ENCODE measurements at places on chromosomes 12 and 14.

DNA sequence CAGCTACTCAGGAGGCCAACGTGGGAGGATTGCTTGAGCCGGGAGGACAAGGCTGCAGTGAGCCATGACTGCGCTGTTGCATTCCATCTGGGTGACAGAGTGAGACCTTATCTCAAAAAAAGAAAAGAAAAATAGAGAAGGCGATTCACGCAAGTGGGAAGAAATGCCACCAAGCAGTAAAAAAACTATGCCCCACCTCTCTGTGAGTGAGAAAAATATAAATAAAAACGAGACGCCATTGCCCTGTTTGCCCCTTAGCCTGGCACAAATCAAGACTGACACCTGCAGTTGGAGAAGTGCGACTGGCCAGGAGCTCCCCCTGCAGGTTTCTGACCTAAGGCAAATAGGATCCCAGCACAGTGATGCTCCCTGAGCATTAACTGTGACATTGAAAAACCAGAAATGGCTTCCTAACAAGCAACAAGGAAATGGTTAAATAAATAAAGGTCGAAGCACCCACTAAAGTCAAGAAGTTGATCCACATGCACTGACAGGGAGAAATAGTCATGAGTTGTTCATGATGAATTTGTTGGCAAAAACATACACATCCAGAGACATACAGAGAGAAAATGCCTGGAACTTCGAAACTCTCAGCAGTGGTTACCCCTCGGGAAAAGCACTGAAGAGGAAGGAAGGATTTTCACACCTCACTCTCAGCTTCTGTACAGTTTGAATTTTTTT lies 21.1 kb downstream of the GSC start:
- peak; percentile 6 for DNase-seq

DNA sequence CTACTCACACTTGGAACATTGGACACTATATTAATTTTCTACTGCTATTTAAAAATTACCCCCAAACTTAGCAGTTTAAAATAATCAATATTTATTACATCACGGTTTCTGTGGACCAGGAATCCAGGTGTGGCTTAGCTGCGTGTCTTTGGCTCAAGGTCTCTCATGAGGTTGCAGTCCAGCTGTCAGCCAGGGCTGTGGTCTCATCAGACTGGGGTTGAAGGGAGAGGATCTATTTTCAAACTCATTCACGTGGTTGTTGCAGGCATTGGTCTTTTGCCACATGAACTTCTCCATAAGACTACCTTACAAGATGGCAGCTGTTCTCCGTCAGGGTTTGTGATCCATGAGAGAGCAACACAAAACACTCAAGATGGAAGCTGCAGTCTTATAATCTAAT lies 343.0 kb downstream of the BCAT1 start:
- DNase-seq = no peak

GRCh38 chr12:64538121-64538520 lies 72.2 kb upstream of the RASSF3 start:
- DNase-seq = no peak

GRCh38 chr14:100306998-100307765 lies 938 bp upstream of the SLC25A29 start:
- no peak for DNase-seq

GRCh38 chr14:105085766-105086165 lies 20.5 kb upstream of the GPR132 start:
- no peak for DNase-seq

DNA sequence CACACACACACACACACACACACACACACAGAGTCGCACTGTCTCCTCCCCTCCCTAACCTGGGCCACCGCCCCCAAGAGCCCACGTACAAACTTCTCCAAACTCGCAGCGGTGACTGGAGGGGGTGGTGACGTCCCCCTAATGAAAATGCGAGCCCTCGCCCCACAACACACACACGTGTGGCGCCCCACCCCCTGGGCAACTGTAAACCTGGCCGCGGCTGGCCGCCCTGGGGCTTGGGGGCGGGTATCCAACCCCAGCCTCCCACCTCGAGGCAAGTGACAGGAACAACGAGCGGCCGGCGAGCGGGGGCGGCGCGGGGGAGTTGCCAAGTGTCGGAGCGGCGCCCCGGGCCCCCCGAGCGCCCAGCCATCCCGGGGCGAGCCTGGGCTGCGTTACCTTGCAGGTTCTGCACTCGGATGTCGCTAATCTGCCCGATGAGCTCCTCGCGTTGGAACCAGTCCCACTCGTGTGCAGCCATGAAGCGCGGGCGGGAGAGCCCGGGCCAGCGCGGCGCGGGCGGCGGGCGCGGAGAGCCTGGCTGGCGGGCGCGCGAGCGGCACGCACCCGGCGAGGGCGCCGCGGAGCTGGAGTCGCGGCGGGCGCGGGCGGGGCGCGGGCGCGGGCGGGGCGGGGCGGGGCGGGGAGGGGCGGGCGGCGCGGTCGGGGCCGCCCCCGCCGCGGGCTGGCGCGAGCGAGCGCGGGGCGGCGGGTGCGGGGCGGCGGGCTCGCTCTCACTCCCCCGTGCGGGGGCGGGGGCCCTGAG lies at the start of gene CLMN:
TSS of gene CLMN (minus strand) at position 597 of the 766 bp plus-strand sequence. CDS start at position 481, 116 bp downstream.
- DNase-seq = peak; percentile 40

GRCh38 chr12:99627459-99627858 lies 20.1 kb upstream of the GARIN6 start:
- no peak for DNase-seq

GRCh38 chr14:38824706-38825105 lies 278.3 kb downstream of the SEC23A start:
- no peak for DNase-seq

DNA sequence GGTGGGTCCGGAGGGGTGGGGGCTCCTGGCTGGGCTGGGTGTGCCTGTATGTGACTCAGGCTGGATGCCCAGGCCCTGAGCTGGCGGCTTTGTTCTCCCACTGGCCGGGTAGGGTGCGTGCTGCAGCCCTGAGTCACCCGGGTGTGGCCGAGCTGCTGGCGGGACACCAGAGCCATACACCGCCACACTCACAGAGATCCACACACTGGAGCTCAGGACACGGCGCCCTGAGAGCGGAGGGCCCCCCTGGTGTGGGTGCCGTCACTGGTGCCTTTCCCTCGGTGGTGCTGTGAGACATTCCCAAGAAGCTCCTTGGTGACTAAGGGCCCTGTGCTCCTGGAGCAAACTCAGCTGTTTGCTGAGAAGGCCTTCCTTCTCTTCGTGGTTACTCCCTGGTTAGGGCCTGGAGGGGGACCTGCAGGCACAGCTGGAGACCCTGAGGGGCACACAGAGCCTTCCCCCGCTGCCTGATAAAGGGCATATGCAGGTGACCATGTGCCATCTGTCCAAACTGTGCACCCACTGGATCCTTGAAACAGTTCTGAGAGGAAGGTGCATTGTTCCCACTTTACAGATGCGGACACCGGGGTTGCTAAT lies 44.3 kb downstream of the KRT80 start:
- no peak for DNase-seq

DNA sequence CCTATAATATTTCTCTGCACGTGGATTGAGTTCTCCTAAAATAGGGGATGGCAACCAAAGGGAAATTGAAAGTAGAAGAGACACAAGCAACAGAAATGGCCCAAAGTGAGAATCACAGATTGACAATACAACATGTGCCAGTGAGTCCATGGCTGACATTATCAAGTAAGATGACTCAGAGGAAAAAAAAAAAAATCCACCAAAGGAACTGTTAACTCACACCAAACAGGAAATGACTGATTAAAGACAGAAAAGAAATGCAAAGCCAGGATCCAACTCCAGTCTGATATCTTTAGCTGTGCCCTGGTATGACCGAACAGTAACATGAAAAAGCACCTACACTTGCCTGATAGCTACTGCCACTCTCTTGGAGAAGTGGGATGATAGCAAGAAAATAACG lies 485.0 kb downstream of the PRKD1 start:
- no peak for DNase-seq

DNA sequence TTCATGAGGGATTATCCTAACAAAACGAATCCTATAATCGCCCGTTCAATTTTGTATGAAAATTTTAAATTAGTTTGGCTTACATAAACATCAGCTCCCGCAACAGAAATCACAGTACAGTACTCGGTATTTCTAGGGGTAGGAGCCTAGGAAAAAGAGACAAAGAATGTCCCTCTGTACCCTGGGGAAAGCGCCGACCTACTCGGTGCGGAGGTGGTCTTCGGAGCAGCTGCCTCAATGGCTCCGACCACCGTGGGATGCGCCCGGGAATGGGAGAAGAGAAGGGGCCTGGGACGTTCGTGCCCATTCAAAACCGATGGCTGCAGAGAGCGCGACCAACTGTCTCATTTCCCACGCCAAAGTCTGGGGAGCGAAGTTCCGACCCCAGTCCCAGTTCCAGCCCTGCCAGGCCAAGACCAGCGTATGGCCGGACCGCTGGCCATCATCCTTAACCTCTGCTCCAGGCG lies 618 bp downstream of the GNPNAT1 start:
- no peak for DNase-seq

DNA sequence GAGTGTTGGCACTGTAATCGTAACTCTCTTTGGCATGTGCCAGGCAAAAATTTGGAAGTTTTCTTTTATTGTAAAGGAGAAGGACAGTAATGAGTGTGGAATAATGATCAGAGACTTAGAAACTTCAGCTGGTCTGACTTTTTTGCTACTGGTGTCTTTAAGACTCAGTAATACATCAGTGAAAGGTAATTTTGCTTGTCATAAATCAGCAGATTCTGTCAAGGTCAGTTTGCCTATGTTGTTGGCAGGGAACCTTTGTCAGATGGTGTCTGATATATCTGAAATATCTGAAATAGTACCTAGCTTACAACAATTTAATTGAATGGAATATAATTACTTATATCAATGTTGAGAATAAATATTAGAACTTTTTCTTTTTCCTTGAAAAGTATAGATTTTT lies 516.9 kb downstream of the LRFN5 start:
- DNase-seq = no peak

- no peak for DNase-seq
These were observed 2.4 kb downstream of the MBD6 start for GRCh38 chr12:57524814-57525614.

GRCh38 chr12:51082561-51083125 lies 753 bp downstream of the CSRNP2 start:
- peak; percentile 21 for DNase-seq

DNA sequence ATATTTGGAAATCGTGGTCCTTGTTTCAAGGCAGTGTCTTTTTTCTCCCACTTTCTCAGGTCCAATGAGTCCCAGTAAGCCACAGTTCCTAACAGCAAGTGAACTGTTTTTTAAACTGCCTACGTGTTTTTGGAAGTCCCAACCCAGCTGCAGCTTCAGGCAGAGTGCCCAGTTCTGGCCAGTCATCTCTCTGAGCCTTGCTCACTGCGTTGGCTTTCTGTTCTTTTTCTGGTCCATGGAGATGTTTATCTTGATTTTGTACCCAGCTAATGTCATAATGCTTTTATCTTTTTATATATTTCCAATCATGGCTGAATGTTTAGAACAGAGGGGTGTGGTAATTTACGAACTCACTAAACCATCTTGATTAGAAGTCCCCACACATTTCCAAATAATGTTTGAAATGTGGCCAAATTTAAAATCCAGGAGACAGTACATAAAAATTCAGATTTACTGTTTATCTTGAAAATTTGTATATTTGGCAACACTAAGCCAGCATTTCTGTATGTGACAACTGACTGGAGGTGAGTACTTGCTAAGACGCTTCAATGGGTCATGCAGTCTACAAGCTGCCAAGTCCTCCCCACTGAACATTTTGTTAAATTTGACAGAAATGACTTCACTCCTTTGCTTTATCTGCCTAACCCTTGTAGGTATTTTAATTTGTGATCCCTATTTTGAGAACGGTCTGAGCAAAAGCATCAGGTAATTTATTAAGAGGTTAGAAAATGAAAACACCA lies 46.1 kb upstream of the OTOGL start:
- no peak for DNase-seq

- DNase-seq = peak; percentile 25
These were observed 1.2 kb upstream of the GAPDH start for GRCh38 chr12:6532927-6533652.

DNA sequence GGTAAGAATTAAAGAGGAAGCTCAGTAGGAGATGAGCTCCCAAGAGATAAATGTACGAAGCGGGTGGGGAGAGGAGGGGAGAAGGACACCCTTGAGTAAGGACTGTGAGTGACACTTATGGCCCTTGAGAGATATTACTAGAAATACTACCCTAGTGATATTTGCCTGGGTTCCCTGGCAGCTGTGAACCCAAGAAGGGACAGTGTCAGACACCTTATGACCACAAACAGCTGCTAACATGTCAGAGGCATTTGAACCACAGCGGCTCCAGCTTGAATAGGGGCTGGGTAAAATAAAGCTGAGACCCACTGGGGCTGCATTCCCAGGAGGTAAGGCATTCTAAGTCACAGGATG lies 19.6 kb upstream of the SLC6A12 start:
- DNase-seq = no peak

DNA sequence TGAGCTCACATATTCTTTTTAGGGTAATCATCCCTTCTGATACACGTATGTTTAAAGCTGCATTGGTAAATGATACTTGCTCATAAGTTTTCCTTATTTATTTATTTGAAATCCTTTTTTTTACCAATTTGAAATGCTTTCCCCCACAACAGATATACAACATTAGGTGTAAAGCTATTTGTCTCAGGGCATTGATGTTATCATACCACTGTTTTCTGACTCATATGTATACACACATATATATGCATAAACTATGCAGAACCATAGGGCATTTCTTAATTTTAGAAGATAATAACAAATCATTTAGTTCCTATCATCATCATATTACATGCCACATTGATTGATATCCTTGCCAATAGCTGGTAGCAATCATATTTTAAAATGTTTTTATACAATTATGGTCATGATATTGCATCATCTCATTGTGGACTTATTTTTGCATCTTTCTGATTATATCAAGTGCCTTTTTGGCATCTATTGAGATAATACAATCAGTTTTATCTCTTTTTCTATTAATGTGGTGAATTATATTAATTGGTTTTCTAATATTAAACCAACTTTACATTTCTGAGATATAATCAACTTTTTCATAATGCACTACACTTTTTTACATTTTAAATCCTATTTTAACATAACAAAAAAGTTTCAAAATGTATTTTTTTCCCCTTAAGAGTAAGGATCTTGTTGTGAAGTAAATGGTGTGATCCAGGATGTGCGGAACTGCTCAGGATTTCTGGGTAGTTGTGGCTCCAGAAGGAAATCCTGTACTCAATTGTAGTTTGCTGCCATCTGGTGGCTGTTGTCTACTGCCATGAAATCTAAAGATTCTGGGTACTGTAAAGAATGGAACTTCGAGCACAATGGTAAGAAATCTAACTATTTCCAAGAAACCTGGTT lies 16.7 kb downstream of the OR9K2 start:
- DNase-seq = peak; percentile 45

GRCh38 chr14:36522972-36523715 lies 3.1 kb upstream of the NKX2-1 start:
- no peak for DNase-seq

GRCh38 chr14:70166530-70167203 lies 22.1 kb downstream of the SLC8A3 start:
- no peak for DNase-seq

GRCh38 chr14:101109981-101110728 lies 206.6 kb upstream of the RTL1 start:
- no peak for DNase-seq

GRCh38 chr12:97754306-97754705 lies 291.7 kb downstream of the RMST start:
- no peak for DNase-seq

GRCh38 chr12:112844814-112845565 lies 53.4 kb downstream of the RPH3A start:
- DNase-seq = no peak

GRCh38 chr14:45970621-45971020 lies 681.0 kb downstream of the RPL10L start:
- DNase-seq = no peak
